ENCODE measurements at places on chromosomes 7 and 10.

- DNase-seq = no peak
Measured at GRCh38 chr10:31359979-31360378, 41.0 kb downstream of the ZEB1 start.

GRCh38 chr10:112524641-112525040, 77.6 kb downstream of the VTI1A start:
- no peak for DNase-seq

DNA sequence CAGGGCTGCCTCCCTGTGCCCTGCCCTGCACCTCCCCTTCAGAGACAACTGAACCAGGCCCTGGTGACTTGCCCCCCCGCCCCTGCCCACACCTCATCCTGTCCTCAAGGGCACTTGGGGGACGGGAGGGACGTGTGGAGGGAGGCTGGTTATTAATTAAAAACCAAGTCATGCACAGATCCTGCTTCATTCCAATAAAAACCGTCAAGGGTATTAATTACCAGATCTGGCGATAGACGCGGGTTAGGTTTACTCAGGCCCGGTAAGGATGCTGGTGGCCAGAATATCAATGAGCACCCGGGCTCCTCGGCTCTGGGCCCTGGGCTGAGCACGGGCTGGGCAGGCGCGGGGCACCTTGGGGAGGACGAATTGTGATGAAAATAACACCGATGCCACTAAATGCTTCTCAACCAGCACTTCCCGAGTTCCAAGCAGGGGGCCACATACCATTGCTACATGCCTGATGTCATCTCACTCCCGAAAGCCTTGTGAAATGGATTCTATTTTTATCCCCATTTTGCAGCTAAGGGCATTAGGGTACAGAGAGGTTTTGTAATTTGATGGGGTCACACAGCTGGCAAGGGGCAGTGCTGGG, 24.5 kb upstream of the GTF2IRD1 start:
- DNase-seq = no peak

GRCh38 chr7:43921423-43921822, 4.8 kb upstream of the UBE2D4 start:
- DNase-seq = no peak

GRCh38 chr10:62450912-62451610, 76.9 kb downstream of the ZNF365 start:
- no peak for DNase-seq

GRCh38 chr7:4077980-4078379, 604.1 kb upstream of the FOXK1 start:
- DNase-seq = no peak

- DNase-seq = no peak
Measured at GRCh38 chr7:74512762-74513161, 59.1 kb downstream of the GTF2IRD1 start.

- no peak for DNase-seq
Measured at GRCh38 chr7:66246554-66247171, 41.5 kb downstream of the TPST1 start.

- DNase-seq = no peak
Measured at GRCh38 chr7:125555916-125556315, 626.3 kb upstream of the POT1 start.

GRCh38 chr10:30455816-30456215, 21.8 kb downstream of the MAP3K8 start:
- DNase-seq = no peak

- DNase-seq = no peak
Measured at GRCh38 chr7:128908750-128909624, 1.5 kb downstream of the KCP start.

DNA sequence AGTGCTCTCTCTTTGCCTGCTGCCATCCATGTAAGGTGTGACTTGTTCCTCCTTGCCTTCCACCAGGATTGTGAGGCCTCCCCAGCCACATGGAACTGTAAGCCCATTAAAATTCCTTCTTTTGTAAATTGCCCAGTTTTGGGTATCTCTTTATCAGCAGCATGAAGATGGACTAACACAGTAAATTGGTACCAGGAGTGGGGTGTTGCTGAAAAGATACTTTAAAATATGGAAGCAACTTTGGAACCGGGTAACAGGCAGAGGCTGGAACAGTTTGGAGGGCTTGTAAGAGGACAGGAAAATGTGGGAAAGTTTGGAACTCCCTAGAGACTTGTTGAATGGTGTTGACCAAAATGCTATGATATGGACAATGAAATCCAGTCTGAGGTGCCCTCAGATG, 63.8 kb upstream of the PPP1R9A start:
- DNase-seq = no peak

DNA sequence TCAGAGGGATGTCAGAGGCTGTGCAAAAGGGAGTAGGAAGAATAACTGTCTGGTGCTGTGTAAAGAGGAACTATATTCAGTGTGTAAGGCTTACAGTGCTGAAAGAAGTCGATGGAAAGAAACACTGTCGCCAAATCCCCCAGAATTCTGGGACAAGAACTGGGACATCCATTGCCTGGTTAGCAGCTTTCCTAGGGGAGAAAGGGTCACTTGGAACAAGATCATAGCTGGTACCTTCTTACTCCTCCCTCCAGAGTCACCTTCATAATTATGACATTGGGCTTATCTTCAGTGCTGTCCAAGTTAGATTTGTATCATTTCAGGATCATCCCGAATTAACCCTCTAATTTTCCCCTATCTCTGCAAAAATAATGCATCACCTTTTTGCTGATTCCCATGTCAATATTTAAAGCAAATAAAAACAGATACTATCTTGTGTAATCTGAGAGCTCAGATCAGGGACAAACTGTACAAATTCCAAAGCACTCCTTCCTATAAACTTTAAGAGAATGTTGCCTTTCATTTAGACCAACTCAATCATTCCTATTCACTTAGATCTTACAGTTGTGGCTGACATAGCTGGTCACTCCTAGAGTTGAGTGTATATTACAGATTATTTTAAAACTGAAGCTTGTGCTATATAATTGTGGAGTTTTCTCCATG, 96.5 kb downstream of the DNAH11 start:
- DNase-seq = no peak

DNA sequence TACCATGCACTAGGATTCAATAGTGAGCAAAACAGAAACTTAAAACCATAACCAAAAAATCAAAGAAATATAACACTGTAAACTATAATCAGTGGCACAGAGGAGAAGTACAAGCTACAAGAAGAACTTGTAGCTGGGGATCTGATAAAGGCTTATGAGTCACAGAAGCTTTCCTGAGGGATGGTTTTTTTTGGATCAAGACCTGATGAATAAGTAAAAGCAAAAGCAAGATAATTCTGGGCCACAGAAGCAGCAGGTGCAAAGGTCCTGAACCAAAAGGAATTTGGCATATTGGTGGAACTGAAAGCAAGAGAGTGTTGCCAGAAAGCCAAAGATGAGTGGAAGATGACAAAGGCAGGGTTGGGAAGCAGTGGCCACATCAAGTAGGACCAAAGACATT, 37.4 kb upstream of the BET1 start:
- DNase-seq = no peak
